HT-29 (cell line): ENCODE measurements at places on chromosomes 1 and 21.

DNA sequence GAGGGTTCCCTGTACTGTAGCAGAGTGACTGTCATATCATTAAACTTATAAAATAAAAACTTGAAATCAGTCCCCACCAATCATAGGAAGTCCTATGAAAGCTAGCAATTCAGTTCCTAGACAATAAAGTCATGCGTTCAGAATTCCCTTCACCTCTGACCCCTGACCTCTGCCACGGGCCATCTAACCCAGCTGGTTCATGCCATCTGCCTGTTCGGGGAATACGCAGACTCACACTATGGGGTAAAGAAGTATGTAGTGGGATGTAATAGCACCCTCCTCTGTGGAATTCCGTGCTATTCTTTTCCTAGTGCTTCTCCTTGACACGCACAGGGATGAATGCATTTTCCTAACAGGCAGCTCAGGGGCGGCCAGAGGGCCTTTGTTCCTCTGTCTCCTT, 2.1 kb downstream of the GSTM4 start:
- DNase-seq: no peak

DNA sequence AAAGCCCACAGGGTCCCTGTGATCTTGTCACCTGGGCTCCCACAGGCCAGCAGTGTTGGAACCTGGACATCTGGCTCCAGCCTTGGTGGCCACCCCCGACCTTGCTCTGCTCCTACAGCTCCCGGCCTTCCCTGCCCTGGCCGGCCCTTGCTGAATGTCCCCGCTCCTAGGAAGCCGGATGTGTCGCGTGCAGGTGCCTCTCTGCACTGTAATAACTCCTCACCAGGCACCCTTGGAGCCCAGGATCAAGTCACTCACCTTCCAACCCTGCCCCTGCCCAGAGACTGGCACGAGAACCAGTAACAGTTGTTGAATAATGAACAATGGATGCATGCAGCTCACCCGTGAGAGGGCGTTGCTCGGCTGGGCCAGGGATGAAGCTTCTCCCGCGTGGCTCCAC, 12.1 kb downstream of the PDE9A start:
- DNase-seq: no peak

DNA sequence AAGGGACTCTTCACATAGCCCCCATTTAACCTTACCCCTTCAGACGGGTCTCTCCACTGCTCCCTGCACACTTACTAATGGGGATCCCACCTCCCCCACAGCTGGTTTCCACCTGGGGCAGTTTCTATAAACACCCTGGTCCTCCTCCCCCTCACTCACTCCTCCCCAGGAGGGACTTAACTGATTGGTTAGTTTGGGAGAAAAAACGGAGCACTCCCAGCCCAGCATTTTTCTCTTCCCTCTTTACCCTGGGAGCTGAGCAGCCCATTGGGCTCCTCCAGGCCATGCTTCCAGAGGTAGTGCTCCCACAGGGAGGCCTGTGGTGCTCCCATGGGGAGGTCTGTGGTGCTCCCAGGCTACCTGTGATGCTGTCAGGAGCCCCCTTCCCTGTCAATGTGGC, 93.7 kb downstream of the MIS18A start:
- DNase-seq: no peak

DNA sequence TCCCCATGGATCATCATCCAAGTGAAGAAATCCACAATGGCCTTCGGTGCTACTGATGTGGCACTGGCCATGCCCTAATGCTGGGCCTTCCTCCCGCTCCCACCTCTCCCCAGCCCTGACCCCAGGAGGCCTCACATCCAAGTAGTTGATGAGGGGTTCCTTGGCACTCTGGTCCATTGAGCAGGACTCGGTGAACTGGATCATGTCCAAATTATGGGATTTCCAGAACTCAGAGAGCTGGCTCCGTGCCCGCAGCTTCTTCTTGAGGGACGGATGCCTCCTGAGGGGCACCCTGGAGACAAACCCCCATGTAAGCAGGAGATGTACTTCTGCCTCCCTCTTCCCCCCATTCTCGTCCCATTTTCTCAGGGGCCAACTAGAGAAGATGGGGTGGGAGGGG, 929 bp downstream of the CTSE start:
- no peak for DNase-seq

GRCh38 chr1:203117611-203118575, 9.6 kb upstream of the ADORA1 start:
- DNase-seq: peak; percentile 64

- DNase-seq: no peak
Measured at GRCh38 chr1:2911421-2912178, 109.7 kb upstream of the ACTRT2 start.

DNA sequence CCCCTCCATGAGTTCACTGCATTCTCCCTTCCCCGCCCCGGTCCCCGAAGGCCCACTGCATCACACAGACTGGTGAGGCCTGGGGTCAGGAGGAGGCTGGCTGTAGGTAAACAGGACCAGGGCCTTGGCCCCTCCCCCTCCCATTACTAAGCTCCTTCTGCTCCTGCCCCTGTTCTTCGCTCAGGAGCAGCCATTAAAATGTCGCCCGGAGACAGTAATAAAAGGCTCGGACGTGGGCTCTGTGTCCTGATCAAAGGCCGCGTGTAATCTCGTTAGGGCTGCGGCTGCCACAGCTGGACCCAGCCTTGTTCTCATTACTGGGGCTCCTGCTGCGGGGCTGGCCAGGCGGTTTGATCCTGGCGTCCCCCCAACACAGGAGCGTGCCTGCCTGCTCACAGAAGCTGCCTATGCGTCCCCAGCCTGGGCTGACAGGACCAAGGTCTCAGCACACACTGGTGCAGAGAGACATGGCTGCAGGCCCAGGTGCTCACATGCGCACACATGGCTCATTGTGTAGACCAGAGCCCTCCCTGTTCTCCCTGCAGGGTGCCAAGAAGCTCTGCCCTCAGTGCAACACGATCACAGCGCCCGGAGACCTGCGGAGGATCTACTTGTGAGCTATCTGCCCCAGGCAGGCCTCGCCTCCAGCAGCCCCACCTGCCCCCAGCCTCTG, 24.0 kb downstream of the TMEM53 start:
- DNase-seq: no peak

DNA sequence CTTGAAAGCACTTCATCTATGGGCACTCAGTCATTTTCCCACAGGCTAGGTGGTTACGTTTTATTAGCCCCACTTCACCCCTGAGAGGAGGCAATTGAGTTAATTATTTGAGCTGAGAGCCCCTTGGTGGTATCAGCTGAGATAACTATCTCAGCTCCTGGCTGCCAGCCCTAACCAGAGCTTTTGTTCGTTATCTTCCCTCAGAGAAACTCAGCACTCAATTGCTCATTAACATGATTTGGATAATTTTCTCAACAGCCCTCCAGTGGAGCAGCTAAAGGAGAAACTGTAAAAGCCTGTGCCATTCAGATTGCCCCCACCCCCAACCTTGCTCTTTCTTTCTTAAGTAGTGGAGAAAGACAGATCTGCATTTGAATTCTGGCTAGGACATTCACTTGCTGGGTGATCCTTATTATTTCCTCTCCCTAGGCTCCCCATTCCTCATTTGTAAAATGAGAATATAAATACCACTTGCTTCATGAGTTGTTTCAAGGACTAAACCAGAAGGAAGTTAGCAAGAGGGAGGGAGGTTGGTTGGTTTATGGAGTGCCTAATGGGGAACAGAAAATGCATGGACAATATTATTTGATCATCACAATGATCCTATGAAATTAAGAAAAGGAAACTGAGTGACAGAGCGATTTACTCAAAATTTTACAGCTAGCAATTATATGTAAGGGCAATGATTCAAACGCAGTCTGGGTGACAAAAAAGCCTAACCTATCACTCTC, 218.7 kb upstream of the FGGY start:
- DNase-seq: no peak

GRCh38 chr1:230463760-230464159, 37.6 kb upstream of the PGBD5 start:
- DNase-seq: no peak

DNA sequence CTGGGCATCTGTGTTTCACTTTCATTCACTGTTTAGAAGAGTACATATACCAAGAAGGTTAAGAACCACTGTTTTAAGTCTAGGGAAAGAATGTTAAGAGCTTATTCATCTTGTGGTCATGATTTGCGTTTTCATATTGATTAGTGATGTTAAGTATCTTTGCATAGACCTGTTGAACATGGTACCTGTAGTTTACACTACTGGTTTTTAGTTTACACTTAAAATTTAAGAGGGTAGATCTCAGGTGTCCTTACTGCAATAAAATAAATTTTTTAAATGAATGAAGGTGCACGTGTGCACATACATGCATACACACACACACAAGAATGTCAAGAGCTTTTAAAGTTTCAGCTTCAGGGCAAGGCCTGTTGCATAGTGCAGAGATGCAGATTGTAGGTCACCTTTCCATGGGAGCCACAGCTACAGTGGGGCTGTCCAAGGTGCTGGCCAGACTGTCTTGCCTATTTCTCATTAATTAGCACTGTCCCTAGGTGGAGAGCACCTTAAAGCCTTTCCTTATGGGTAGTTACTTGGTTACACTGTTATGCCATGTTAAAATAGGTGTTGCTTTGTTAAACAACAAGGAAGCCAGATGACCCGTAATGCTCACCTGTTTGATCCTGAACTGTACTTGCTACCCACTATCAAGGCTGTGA, 543.0 kb upstream of the DAB1 start:
- DNase-seq: peak; percentile 24

GRCh38 chr1:28830814-28831213, 18.8 kb downstream of the OPRD1 start:
- no peak for DNase-seq

DNA sequence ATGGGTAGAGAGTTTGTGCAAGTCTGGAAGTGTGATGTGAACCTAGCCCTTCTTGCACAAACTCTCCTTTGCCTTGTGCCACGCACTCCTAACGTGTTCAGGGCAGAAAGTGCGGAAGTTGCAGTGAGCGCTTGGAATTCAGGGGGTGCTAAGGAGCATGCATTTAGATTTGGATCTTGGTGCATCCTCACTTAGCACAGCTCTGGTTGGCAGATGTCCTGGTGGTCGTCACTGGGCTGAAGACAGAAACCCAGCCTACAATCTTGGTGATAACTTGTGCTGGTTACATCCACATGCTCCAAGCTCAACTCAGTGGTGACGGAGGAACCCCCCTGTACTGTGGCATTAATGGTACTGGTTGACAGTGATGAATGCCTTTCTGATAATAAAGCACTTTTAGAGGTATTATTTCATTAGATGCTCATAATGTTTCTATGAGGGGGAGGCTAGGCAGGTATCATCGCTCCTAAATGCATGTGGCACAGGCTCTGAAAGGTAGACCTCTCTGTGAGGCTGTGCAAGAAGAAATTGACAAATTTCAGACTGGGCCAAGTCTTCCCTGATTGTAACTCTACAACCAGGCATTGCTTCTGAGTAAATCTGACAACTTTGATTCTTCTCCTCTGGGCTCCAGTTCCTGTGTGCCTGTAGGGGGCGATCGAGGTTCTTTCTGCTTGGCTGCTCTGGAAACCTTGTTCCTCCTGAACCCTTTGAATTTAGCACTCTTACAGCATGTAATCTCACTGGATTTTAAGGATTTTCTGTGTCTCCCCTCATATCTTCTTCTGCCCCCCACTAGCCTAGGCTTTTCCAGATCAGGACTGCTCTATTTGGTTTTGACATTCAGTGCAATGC, 40.6 kb downstream of the MAPKAPK2 start:
- DNase-seq: peak; percentile 37

DNA sequence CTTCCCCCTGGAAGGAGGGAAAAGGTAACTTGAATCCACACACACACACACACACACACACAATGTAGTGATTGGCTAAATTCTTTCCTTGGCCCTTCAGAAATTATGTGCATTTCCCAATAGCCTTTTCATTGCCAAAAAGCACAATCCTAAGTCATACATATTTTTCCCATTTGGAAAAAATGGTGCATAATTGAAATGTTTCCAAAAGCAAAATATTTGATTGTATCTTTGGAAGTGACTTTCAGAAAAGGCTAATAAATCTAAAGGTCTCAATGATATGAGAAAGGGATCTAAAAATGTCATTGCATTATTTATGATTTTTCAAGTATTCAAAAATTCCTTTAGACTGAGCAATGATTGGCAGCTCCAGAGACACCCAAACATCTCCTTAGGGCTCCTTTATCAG, 43.5 kb upstream of the NEK7 start:
- DNase-seq: no peak

- DNase-seq: no peak
Measured at GRCh38 chr1:230254265-230254664, 171.9 kb downstream of the PGBD5 start.

DNA sequence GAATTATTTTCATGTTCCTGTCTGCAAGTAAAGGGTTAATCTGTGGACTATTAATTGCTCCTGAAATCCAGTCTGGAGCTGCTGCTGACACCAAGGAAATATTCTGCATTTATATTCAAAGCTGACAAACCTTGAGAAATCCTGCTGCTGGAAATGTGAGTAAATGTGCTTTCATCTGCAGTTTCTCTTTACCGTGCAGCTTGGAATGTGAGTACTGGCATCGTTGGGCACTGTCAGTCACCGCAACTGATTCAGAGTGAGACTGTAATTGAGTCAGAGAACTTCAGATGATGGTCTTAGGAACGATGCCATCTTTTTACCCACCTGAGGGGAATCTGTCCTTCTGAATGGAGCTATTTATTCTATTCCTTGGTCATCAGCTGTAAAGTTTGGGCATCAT, 420.6 kb downstream of the SIPA1L2 start:
- DNase-seq: no peak

DNA sequence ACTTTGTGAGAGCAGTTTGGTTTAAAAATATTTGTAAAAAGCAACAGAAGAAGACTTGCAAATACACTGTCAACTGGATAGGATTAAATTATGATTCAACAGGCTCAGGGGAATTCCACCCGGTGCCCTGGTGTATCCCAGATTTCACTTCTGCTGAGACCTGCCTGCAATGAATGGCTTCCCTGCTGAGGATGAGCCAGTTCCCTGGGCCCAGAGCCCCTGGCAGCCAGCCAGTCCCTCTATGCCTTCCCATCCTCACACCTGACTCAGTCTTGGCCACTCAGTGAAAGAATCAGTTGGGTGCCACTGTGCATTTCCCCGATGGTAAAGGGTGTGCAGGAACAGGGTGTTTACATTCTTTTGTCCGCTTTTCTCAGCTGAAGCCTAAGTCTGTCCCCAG, 64.4 kb downstream of the KCTD3 start:
- no peak for DNase-seq

GRCh38 chr1:41192456-41193178, 49.5 kb downstream of the SCMH1 start:
- DNase-seq: no peak

- peak; percentile 83 for DNase-seq
Measured at GRCh38 chr1:109490029-109490933, 3.6 kb upstream of the CYB561D1 start.
